ENCODE measurements at places on chromosomes 4 and X.

DNA sequence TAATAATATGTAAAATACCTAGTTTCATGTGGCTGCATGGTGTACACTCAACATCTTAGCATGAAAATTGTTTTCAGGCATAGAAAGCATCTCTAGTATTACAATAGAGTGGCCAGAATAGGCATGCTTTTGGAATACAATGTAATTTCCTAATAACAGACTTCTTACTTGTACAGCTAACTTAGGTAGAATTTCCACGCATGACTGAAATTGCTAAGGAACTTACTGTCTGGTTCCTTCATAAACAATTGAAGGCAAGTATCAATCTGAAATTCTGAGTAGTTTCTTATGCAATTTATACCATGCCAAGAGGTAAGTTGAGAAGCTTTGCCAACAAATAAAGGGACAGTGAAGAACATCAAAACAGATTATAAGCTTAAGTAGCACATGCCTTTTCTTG lies 26.7 kb downstream of the SULT1E1 start:
- no peak for DNase-seq

DNA sequence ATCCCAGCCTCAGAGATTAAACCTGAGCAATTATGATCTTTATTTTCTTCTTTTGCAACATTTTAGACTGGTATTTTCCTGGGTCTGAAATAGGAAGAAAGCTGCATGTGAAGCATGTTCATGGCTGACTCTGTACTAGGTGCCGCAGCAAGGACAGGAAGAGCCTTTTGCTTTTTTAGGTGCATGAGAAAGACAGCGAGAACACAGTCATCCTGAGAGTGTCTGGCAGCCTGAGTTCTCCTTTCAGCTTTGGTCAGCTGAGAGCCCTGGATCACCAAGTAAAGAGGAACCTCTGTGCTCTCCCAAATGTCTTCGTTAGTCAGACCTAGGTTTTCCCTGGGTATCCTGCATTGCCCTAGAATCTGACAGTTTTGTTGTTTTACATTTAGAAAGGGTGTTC lies 29.8 kb downstream of the FAM149A start:
- no peak for DNase-seq

- DNase-seq: no peak
Measured at GRCh38 chrX:5681159-5681558, 547.5 kb downstream of the NLGN4X start.

DNA sequence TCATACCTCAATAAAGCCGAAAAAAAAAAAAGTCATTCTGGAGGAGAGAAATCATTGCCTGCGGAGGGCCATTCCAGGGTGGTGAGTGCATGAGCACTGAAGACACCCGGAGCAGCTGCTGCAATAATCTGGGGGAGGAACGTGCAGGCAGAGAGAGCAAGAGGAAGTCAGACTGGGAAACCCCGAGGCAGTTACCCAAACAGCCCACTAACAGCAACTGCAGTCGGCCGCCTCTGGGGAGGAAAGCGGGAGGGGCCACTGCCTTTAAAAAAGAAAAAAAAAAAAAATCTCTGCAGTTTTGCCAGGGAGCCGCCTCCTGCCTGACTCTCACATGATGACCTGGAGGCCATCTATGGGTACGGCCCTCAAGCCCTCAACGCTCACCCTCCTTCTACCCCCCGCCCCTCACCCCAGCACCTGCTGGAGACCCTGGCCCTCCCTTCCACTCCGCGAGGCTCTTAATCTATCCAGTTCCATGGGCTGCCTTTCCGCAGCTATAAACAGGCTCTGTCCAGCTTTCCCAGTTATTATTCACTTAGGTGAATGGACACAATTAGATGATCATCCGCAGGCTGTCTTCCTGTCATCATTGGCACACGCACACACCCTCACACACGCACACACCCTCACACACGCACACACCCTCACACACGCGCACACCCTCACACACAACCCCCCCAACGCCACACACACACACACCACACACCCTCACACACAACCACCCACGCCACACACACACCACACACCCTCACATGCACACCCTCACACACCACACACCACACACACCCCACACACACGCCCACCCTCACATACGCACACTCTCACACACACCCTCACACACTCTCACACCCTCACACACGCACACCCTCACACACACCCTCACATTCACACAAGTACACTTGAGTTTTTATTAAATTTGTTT lies 3.4 kb upstream of the AVPR2 start:
- peak; percentile 37 for DNase-seq

GRCh38 chr4:140330311-140330900 lies 43.0 kb upstream of the SCOC start:
- no peak for DNase-seq

DNA sequence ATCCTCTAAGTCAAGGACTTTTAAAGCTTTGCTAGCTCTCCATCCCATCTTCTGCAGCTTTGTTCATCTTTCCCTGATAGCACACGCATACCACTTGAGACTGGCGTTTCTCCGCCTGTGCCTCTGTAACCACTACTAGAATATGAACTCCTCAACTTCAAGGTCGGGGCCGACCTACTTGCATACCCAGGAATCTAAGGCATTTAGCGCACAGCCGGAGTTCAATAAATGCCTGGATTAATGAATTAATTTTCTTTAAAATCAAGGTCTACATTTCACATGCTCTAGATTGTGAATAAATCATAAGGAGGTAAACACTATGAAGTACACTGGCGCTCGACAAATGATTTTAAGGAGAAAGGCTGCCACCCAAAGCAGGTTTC lies 89.3 kb downstream of the HNRNPD start:
- no peak for DNase-seq

GRCh38 chrX:2934715-2935710 lies 5.9 kb upstream of the ARSD start:
- DNase-seq: no peak

- no peak for DNase-seq
Measured at GRCh38 chr4:10117359-10118047, 904 bp upstream of the WDR1 start.

DNA sequence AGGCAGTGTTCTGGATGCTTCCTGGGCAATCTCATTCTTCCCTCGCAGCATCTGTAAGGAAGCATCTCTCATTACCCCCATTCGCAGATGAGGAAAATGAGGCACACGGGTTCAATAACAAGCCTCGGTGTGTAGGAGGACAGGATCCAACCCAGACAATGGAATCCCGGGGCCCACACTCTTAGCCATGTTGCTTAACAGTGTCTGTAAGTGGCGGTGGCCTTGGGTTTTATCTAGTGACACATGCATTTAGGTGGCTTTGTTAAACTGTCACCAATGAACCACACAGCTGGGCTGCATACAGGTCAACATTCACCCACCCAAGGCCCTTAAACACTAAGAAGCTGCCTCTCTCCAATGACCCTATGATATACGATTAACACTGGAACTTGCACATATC lies 22.6 kb downstream of the RELL1 start:
- DNase-seq: no peak

GRCh38 chr4:169121861-169122382 lies 111.9 kb upstream of the CBR4 start:
- no peak for DNase-seq

DNA sequence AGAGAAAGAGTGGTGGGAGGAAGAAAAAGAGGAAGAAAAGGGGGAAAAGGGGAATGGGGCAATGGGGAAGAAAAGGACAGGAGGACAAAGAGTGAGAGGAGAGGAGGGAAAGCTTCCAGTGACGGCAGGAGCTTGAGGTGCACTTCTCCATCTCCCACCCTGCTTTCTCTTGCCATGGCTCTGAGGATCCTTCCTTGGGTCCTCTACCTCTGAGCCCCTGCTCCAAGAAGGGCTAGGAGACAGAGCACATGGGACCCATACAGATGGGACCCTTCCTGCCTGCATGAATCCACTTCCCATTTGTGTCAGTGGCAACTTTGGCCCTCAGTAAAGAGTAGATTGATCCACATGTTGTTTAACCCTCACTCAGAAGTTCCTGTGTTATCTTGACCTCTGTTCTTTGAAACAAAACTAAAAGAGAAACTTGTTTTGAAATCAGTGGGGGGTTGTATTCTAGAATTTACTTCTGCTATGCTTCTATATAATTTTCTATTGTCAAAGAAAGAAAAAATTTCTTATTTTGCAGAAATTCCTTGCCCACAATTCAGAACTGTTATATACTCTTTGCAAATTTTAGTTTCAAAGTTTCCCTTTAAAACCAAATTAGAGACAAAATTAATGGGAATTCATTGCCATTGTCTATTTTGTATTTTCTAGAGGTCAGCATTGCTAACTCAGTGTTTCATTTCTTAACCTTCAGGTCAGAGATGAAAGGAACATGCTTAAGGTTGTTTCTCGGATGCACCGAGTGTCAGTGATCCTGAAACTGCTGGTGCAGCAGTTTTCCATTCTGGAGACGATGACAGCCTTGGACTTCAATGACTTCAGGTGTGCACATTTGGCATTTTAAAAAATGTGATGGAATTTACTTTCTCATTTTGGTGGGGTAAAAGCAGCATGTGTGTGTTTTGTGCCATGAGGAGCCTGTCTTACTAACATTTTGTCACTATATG lies 5.0 kb downstream of the TDO2 start:
- no peak for DNase-seq

DNA sequence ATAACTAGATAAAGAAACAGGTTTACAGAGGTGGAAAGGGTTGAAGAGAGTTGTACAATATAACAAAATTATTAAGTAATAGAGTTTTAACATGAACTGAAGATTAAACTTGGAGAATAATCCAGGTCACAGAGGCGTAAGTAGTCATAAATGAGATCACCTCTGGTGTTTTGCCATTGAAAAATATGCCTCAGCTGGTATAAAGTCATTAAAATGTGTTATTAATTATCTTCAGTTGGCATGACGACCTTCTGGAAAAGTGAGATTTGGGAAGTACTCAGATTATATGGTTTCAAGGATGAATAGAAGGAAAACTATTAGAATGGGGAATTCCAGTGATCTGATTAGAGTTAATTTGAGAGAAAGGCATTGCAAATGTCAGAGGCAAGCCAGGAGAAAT lies 237.5 kb upstream of the ANXA10 start:
- DNase-seq: no peak

GRCh38 chrX:44234116-44234515 lies 109.4 kb downstream of the EFHC2 start:
- no peak for DNase-seq

DNA sequence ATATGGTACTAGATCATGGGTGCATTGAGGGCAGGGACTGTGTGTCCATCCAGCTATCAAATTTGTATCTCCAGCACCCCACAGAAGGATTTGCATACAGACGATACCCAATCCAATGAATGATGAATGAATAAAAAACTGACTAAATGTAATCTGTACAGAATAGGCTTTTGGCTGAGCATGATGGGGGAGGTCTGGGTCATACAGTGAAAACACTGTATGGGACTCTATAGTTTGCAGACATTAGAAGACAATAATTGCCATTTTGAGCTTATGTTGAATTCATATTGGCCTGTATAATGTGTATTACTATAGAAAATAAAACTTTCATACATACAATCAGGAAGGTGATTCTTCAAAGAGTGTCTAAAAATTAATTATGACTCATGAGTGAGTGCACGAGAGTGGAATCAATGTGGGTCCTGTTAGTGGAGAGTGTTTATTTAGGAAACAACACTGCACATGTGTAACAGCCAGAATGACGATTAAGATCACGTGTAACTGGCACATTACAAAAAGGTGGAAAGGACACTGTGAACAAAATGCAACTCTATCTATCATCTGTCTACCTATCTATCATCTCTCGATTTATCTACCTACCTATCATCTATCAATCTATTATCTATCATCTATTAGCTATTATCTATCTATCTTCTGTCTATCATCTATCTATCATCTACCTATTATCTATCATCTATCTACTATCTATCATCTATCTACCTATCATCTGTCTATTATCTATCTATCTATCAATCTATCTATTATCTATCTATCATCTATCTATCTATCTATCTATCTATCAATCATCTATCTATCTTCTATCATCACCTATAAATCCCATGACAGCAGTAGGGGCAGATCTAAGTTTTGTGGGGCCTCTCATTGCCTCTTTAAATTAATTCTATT lies 201.3 kb downstream of the PTTG2 start:
- no peak for DNase-seq

DNA sequence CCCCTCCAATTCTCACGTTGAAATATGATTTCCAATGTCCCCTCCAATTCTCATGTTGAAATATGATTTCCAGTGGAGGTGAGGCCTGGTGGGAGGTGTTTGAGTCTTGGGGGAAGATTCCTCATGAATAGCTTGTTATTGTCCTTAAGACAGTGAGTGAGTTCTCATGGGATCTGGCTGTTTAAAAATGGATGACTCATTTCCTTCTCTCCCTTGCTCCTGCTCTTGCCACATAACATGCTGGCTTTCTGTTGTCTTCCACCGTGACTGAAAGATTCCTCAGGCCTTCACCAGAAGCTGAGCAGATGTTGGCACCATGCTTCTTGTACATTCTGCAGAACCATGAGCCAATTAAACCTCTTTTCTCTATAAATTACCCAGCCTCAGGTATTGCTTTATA lies 346.8 kb upstream of the TECRL start:
- DNase-seq: no peak

- no peak for DNase-seq
Measured at GRCh38 chr4:184386271-184386781, 88.0 kb downstream of the IRF2 start.

DNA sequence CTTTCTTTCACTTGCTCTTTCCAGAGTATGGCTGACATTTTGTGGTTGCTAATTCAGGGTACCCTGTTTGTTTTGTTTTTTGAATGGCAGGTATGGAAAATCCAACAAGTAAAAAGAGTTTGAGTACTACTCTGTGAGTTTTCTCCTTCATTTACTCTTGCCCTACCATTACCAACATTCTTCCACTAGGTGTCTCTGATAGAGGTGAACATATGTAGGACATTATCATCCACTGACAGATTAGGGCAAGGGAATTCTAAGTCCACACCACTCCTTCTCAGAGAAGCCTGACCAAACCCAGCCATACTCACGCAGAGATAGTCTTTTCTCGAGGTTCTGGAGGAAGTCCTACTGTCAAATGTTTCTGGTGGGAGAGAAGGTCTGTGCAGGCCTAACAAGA lies 36.7 kb upstream of the HDAC8 start:
- DNase-seq: no peak

GRCh38 chr4:40265910-40266274 lies 69.1 kb downstream of the RHOH start:
- no peak for DNase-seq

DNA sequence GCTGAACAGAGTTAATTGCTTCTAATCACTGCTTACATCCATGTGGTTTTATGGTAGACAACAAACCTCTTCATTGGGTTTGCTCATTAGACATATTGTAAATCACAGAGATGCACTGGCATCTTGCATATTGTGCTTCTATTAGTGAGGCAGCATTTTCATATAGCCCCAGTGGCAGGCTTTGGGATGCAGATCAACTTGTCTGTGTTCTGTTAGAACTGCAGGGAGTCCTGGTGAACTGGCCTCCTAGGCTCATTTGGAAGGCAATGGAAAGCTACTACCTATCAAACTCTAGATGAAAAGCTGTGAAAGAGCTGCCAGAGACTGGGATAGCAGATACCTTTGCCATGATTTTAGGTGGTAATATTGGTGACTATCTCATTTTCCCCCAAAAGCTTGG lies 108.8 kb downstream of the NAA11 start:
- no peak for DNase-seq

DNA sequence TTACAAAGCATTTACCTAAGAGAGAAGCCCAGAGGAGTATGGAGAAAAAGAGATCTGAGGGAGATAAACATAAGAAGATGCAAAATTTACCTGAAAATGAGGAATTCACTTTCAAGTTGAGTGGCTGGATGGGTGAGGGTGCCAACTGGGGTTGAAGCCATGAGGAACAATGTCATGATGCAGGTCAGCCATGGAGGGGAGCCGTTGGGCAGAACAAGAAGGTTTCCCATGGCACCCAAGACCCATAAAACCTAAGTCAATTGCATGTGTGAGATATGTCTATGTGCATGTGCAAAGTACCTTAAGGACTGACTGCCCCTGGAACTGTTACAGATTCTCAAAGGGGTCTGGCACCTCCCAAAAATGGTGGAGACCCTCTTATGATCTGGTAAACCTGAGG lies 46.6 kb upstream of the PRRG1 start:
- DNase-seq: no peak
